ENCODE measurements at places on chromosomes 6 and 20.

DNA sequence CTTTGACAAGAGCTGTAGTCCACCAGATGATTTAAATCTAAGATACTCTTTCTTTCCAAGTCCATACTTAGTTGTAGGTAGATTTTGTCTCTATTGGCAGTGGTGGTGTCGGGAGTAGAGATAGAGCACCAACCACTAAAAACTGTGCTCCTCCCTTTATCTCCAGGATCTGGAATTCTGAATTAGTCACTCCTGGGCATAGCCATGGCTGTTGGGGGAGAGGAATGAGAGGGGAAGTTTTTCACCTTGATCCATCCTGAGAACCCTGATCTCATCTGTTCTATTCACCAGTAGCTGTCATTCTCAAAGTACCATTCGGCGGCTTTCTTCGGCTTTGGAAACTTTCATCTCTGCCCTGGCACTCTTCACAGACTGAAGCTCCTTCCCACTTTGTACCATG, 35.6 kb upstream of the NKX2-4 start:
- DNase-seq, result no peak

DNA sequence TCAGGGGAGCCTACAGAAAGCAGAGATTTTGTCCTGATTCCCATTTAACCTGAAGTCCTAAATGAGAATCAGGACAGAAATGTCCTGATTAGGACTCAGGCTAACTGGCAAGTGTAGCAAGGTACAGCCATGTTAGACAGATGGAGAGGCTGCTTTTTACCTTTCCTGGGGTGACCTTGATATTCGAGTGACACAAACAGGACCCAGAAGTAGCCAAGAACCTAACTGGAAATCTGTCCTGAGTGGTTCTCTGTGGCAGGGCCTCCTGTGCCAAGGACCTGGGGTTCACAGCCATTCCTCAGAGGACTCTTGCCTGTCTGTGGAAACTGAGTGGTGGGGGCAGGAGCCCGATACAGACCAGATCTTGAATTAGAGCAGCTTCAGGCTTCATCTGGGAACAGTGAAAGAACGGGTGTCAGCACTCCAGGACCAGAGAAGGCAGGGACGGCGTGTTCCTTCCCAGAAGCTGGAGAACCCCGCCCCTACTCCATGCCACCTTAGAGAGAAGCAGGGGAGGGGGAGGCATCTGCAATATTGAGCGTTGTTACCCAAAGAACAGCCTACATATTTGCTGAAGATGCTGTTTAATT, 4.3 kb upstream of the FUCA2 start:
- no peak for DNase-seq

GRCh38 chr20:34581341-34582184, 23.0 kb downstream of the MAP1LC3A start:
- DNase-seq, result peak; percentile 64

GRCh38 chr20:37519508-37520418, 1.3 kb upstream of the NNAT start:
- DNase-seq, result no peak

DNA sequence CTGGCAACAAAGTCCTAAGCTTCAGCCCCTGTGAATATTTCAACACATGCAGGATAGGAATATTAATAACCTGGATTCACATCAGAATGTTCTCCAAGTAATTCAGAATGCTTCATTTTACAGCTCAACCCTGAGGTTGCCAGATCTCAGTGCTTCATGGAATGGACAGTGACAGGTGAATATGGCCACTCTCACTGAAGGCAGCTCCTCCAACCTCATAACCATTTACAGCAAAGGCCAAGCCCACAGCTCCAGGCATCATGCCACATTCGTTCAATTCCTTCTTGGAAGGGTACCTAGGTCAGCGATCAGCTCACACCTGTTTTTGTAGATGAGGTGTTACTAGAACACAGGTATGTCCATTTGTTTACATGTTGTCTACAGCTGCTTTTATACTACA, 17.1 kb downstream of the CLIC5 start:
- DNase-seq, result no peak

DNA sequence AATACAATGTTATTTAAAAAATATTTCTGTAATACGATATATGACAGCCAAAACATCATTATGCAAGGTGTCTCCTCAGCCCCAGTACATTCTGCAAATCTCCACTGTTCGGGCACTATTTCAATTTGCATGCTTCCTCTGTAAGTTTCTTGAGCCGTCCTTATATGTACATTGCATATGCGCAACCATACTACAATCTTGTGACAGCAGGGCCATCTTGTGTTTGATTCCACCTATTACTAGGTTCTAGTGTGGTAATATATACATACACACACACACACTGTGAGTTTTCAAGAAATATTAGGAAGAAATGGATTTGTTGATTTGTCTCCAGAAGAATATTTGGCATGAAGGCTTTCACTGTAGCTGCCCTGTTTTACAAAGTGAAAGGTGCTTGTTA, 9.8 kb downstream of the LYRM4 start:
- DNase-seq, result no peak

GRCh38 chr6:24480705-24481104, 8.7 kb downstream of the GPLD1 start:
- no peak for DNase-seq

GRCh38 chr20:46563860-46564221, 13.4 kb upstream of the OCSTAMP start:
- DNase-seq, result no peak

GRCh38 chr20:39431091-39431880, 469.1 kb downstream of the DHX35 start:
- no peak for DNase-seq

- DNase-seq, result no peak
Observed at GRCh38 chr6:158356586-158357546, 44.6 kb downstream of the TULP4 start.

- no peak for DNase-seq
Observed at GRCh38 chr6:154395878-154396277, 39.3 kb upstream of the IPCEF1 start.
